GF-D8 (cell line): ENCODE measurements at places on chromosomes 1 and 21.

- no peak for DNase-seq
These were observed 424.9 kb downstream of the ADGRL2 start for GRCh38 chr1:82225421-82226185.

DNA sequence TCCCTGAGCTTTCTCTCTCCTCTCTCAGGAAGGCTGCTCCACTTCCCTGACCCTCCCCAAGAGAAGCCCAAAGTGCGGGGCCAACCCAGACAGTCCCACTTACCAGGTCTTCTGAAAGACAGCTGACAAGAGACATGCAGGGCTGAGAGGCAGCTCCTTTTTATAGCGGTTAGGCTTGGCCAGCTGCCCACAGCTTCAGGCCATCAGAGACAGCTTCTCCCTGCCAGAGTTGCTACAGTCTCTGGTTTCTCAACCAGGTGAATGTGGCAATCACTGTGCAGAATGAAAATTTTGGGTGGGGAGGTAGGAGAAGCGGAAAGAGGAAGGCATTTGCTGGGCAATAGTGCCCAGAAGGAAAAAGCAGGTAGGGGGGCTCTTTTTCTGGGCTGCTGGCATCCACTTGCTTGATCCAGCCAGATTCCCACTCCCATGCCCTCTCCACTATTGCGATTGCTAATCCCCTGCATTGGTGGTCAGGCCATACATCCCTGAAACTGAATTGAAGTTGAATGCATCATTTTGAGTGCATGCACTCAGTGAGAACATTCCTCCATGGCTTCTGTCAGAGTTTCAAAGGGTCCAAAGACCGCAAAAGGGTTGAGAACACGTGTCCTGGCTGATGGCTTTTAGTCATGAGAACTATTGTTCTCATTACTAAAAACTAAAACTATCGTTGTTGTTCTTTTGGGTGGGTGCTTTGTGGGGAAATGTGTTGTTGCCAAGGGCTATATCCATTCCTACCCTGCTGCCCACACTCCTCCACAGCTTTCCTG, at the start of gene S100A8:
Gene S100A8 (minus strand): TSS at position 136 of the 773 bp plus-strand sequence. CDS start 538 bp downstream, outside the sequence.
- DNase-seq = peak; percentile 83

DNA sequence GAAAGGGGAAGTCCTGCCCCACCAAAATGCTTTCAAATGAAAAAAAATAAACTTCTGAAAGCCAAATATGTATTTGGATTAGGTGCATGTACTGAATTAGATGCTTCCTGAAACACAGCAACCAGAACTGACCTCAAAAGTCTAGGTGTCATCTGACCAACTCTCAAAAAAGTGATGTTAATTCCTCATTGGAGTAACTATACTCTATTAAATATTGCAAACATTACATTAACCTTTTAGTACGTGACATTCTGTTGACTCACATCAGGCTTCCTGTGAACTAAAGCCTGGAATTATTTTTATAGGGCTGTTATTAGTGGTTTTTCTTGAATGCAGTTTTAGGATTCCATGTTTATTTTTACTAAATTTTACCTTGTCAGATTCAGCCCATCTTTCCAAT, 73.5 kb downstream of the ASTN1 start:
- no peak for DNase-seq

DNA sequence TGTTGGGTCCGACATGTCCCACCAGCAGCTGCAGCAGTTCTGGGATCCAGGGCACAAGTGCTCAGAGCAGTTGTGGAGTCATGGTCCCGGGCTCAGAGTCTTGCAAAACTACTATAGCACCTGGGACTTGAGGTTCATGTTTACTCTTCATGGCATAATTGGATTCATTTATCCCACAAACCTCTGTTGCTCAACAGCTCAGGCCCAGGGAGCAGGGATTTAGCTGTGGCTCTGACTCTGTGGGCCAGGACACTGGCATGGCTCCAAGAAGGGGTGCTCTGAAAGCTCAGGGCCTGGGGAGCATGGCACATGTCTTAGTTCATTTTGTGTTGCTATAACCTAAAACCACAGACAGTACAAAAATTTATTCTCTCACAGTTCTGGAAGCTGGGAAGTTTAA, 626.7 kb upstream of the ADGRL2 start:
- no peak for DNase-seq

DNA sequence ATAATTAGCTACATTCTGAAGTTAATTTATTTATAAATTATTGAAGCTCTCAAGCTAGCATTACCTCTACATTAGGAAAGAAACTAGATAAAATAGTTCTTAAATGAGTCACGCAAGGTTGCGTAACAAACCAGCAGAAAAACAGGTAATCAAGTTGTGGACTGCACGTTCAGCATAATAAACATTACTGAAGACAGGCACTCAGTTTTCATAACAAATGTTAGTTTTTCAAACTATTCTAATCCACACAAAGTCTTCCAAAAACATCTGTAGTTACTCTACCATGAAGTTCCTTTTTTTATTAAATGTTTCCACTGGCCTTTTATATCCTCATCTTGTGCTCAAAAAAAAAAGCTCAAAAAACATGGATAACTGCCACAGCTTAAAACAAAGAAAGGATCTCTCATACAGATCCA, 1.3 kb downstream of the TOR1AIP2 start:
- peak; percentile 50 for DNase-seq

DNA sequence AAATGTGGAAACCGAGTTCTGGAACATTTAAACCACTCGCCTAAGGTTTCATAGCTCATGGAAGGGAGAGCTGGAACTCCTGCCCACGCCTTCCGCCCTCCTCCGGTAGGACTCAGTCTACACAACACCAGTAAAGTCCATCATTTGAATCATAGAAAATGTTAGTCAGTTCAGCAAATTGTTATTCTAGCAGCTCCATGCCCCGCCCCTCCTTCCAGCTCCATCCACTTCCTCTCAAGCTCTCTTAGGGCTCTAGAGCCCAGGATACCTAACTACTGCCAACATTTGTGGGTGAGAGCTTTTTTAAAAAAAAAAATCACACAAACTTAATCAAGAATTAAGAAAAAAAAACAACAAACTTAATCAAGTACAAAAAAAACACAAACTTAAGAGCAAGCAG, 121.8 kb downstream of the TBX15 start:
- DNase-seq = no peak

DNA sequence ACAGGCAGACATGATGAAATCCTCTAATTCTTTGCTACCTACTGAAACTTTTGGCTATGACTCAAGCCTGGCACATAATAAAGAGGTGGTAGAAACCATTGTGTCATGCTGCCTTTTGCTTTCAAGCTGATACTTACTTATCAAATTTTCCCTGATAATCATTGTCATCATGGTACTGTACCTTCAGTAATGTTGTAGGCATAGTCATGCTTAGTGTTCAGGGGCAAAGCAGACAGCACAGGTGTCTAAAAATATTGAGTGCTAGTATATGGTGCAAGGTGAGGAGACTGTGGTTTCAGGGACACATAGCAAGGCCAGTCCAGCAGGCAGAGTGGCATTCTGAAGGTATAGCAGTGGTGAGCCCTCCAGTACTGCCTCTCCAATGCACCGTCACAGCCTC, 226.9 kb upstream of the DEPDC1 start:
- no peak for DNase-seq

DNA sequence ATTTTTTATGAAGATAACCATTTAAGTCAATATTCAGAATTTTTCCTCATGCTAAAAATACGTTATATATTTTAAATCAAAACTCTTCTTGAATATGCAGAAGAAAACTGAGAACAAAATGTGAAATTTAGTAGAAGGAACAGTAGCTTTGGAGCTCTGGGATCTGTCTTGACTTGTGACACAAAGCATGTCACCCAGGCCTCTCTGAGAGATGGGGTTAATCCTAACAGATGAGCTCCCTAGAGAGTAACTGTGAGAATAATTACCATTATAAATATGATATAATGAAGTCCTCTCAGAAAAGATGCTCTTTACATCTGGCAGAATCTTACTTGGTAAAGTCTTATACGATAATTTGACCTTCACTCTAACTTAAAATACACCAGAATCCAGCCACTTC, 272.0 kb downstream of the PTPRC start:
- no peak for DNase-seq
